ENCODE measurements at places on chromosomes 1 and 21.

DNA sequence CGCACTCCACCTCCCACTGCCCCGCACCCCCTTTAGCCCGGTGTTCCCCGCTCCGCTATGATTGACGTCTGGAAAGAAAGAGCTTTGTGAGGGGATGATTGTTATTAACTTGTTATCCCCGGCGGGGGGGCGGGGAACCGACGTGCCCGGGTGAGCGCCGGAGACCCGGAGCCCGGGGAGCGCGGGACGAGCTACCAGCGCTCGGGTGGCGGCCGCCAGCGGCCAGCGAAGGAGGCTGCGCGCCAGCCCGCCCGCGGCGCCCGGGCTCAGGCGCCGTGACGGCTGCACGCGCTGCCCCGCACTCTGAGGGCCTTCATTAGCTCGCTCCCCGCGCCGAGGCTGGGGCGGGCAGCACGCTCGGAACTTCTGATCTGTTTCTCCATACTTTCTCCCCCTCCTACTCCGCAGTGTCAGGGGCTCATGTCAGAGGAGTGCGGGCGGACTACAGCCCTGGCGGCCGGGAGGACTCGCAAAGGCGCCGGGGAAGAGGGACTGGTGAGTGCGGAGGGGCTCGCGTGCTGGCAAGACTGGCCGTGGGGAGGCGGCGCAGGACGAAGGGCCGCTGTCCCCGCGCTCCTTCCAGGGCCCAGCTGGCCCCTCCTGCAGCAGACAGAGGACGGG lies 2.1 kb downstream of the LHX8 start:
- no peak for DNase-seq

GRCh38 chr1:201745023-201745422 lies 83.9 kb upstream of the IPO9 start:
- no peak for DNase-seq

DNA sequence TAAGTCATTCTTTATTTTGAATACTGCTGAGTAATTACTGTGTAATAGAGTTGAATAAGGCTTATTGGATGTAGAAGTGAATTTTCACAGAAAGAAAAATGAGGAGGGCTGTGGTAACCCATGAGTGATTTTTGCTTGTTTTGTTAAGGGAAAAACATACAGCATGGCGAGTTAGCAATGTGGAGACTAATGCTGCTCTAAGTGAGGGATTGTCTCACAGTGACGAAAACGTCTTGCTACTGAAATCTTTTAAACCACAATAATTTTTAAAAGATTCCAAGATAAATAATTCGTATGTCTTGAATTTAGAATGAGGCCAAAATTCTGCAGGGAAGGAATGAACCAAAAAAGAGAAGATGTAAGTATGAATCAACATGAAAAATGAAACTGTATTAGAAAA lies 16.2 kb upstream of the PLA2G4A start:
- no peak for DNase-seq

DNA sequence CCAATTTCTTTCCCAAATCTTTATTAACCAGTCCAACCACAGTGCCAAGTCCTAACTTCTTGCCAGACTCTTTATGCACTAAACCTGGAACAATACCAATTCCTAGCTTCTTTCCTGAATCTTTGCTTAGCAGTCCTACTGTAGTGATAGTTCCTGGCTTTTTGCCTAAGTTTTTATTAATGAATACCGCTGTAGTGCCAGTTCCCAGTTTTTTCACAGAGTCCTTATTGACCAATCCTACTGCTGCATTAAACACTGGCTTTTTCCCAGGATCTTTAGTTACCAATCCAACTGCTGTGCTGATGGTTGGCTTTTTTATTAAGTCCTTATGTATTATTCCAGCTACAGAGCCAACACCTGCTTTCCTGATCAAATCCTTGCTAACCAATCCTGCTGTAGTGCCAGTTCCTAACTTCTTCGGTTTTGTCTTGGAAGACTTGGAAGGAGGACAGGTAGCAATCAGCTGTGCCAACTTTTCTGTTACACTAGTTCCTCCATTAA lies 80.8 kb downstream of the ASH1L start:
- no peak for DNase-seq

- no peak for DNase-seq
Measured at GRCh38 chr1:106178791-106179190, 877.7 kb upstream of the PRMT6 start.

DNA sequence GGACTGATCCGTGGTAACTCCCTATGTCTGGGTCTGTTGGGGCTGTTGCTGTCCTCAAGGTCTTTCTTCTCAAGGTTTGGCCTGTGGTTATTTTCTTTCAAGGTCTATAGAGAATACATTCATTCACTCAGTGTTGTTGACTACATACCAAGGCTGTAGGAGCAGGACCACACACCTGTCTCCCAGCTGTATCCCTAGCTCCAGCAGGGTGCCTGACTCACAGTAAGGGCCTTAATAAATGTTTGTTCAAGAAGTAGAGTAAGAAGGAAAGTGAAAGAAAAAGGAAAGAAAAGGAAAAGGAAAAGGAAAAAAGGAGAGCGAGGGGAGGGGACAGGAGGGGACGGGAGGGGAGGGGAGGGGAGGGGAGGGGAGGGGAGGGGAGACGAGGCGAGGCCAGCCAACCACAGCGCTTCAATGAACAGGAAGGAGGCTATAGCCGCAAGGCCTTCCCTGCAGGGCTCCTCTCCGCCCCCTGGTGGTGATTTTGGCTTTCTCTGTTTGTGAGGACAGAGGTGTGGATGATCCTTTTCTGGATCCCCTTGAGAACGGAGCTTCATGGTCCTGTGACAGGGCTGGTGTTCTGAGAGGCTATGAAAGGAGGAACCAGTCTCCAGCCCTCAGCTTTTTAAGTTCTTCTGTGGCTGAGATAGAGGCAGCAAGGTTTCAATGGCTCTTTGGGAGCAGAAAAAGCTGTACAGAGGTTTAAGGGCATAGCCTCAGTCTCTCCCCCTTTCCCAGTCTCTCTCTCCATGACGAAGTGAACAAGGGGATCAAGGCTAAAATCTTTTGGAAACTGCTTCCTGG lies 30.6 kb upstream of the LCE5A start:
- DNase-seq: no peak

DNA sequence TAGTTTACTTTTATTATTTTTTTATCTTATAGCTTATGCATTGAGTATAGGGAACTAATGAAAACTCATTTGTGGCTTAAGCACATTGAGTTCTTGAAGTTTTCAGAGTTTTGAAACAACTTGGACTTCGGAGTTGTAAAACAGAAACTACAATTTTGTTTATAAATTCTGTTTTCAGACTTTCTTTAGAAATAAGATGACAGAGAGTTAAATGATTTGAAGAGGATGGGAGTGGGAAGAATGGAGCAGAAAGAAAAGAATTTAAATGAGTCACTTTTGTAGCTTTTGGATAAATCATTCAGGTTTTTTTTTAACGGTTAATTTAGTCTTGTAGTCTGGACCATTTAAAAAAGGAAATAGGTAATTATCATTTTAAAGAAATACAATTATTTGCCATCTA lies 32.3 kb downstream of the INKA2 start:
- DNase-seq: no peak

- no peak for DNase-seq
Measured at GRCh38 chr1:110339407-110340206, 430 bp downstream of the RBM15 start.

DNA sequence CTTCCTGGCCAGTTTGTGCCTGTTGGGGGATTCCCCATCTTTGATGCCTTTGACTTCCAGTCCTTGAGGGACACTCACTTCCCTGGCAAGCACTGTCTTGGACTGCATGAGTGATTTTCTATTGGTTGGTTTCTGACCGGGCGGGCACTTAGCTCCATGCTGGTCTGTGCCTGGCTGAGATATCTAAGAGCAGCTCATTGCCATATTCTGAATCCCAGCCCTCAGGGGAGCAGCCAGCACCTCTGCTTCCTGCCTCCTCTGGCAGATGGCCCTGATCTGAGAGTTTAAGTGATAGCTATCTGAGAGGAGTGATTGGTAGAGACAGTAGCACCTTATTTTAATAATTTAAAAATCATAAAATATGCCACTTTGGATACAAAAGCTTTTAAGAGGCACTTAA lies 52.5 kb downstream of the DISC1 start:
- DNase-seq: no peak

GRCh38 chr1:50930965-50931737 lies 28.9 kb downstream of the FAF1 start:
- DNase-seq: no peak

- no peak for DNase-seq
Measured at GRCh38 chr21:36851121-36851520, 115.3 kb downstream of the HLCS start.

DNA sequence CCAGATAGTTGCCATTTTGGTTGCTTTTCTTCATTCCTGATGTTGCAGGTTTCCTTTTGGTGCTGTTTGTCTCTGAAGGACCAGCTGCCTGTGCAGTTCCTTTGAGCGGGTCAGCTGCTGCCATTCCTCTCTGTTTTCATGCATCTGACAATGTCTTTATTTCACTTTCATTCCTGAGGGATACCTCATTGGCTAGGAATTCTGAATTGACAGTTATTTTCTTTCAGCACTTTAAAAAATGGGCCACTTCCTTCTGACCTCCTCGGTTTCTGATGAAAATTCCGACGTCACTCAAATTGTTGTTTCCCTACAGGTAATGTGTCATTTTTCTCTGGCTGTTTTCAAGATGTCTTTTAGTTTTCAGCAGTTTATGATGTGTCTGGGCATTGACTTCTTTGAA lies 24.8 kb downstream of the CCSAP start:
- DNase-seq: no peak

GRCh38 chr1:76725864-76726619 lies 141.2 kb upstream of the ST6GALNAC5 start:
- no peak for DNase-seq

- no peak for DNase-seq
Measured at GRCh38 chr1:72023063-72023930, 259.0 kb downstream of the NEGR1 start.

GRCh38 chr1:101261623-101262022 lies 24.8 kb downstream of the S1PR1 start:
- DNase-seq: no peak

GRCh38 chr1:65407877-65408276 lies 12.6 kb upstream of the LEPR start:
- no peak for DNase-seq

GRCh38 chr21:27805696-27806095 lies 838.8 kb upstream of the ADAMTS5 start:
- DNase-seq: no peak

DNA sequence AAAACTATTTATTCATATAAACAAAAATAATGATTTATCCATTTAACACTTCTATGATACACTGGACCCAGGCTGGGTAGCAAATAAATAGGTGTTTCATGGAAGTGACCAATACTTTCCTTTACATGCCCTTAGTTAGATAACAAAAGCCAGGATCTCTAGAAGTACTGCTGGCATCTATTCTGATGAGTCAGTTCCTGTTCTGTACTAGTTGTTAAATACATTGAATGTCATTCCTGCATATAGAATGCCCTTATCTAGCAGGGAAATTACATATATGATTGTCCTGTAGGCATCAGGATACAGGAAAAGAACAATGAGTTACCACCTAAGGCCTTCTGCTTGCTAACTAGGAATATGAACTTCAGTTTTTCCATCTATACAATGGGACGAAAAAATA lies 130.8 kb downstream of the HFM1 start:
- no peak for DNase-seq

- no peak for DNase-seq
Measured at GRCh38 chr1:25009671-25010262, 79.7 kb upstream of the RUNX3 start.

GRCh38 chr1:50349242-50349565 lies 74.0 kb downstream of the DMRTA2 start:
- DNase-seq: no peak

DNA sequence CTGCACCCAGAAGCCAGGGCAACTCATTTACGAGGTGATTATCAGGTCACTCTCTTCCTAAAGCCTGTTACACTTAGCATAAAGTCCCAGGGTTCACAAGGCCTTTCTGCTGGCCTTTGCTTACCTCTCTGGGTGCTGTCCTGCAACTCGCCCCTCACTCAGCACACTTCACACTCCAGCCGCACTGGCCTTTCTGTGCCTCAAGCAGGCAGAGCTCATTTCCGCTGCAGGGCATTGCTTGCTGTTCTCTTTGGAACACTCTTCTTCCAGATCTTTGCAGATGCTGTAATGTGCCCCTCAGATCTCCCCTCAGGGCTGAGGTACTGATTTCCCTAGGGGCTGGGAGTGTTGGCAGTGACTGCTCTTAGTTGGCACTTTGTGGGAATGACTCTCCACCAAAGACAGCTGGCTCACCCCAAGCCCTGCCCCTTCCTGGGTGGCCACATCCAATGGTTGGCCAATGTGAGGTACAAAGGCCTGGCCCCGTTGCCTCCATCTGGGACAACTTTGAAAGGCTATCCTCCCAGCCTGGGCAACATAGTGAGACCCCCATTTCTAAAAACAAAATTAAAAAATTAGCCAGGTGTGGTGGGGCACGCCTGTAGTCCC lies 50.8 kb upstream of the SSBP3 start:
- DNase-seq: no peak

- DNase-seq: no peak
Measured at GRCh38 chr1:115142616-115143015, 53.3 kb upstream of the TSPAN2 start.

DNA sequence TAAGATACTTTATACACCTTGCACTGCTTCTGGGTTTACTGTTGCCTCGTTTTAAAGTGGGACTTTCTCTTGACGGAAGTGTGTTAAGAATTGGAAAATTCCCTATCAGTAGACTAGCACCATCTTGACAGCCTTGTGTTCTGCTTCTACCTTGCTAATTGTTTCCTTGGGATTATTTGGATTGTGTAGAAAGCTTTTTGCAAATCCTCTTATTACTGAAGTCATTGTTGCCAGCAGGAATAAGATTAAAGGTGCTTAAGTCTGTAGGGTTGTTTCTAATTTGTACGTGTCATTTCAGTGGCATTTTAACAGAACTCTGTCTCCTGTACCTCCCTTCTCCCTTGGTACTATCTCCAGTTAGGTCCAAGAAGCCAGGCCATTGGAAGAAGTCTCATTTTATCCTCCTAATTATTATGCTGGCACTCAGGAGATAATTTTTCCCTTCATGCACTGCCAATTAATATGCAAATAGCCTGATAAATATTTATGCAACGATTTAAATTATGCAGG lies 107.7 kb downstream of the POU2F1 start:
- no peak for DNase-seq

- DNase-seq: no peak
Measured at GRCh38 chr1:212977781-212978645, 27.7 kb downstream of the VASH2 start.

All from NCI-H2029 treated with DMSO at 0.1 percent for 48 hours (cell line).